ENCODE measurements at places on chromosomes 3 and 15. TPM values are rescaled to one million over a fixed set of nuclear protein-coding genes. Genes with fewer than 3 reads are reported as not detected.
A peak's percentile ranks its signal among the peaks of the same experiment; 100 is the strongest.

SPATA12 gene
- total RNA-seq = not detected

TGM5 gene
- total RNA-seq = not detected

GOLGA6L7 gene
- not detected for total RNA-seq

DNA sequence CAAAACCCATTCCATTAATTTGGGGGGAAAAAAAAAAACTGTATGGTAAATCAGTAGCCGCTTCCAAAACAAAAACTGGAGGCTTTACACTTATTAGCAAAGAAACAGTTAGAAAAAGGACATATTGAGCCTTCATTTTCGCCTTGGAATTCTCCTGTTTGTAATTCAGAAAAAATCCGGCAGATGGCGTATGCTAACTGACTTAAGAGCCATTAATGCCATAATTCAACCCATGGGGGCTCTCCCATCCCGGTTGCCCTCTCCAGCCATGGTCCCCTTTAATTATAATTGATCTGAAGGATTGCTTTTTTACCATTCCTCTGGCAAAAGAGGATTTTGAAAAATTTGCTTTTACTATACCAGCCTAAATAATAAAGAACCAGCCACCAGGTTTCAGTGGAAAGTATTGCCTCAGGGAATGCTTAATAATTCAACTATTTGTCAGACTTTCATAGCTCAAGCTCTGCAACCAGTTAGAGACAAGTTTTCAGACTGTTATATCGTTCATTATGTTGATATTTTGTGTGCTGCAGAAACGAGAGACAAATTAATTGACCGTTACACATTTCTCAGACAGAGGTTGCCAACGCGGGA lies 9.4 kb upstream of the RPL24 start:
- peak; percentile 48 for DNase-seq
- H3K4me3 ChIP-seq = no peak overlapping the region
- no peaks in the 10 kb centered on the region for H3K27me3 ChIP-seq

- no peaks in the 10 kb centered on the region for H3K4me1 ChIP-seq
- no peak overlapping the region for H3K27ac ChIP-seq
- DNase-seq = no peak
- H3K27me3 ChIP-seq = no peaks in the 10 kb centered on the region
- no peak overlapping the region for H3K4me3 ChIP-seq
- H3K36me3 ChIP-seq = peaks cover 5% of the 10 kb centered on the region
Observed at GRCh38 chr3:195095035-195095703, 175.8 kb downstream of the XXYLT1 start.

DNA sequence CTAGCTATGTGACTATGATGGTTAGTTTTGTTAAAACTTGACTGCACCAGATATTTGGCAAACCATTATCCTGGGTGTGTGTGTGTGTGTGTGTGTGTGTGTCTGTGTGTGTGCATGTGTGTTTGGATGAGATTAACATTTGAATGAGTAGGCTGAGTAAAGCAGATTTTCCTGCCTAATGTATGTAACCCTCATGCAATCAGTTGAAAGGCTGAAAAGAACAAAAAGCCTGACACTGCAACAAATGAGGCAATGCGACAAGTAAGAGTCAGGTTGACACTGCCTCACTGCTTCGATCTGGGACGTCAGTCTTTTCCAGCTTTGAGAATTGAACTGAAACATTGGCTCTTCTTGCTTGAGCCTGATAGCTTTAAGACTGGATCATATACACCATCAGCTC lies 643.0 kb downstream of the NAALADL2 start:
- no peaks in the 10 kb centered on the region for H3K27me3 ChIP-seq
- H3K4me3 ChIP-seq = no peak overlapping the region
- no peaks in the 10 kb centered on the region for H3K36me3 ChIP-seq
- no peak overlapping the region for H3K27ac ChIP-seq

DNA sequence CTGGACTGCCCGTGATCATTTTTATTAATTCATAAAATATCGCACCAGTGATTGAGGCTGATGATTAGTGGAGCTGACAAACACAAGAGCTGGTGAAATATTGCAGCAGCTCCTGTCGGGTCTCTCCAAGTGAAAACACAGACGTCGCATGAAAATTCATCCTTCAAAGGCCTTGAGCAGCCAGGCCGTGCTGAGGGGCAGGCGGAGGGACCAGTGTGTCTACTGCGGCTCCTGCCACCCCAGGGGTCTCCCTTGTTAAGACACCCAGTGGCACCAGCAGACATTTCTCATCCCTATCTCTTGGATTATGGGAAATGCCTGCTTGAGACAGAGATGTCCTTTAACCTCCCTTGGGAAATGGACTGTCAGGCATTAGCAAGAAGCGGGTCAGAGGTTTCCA lies 289.4 kb upstream of the TLE3 start:
- no peak overlapping the region for H3K27ac ChIP-seq
- H3K36me3 ChIP-seq = no peaks in the 10 kb centered on the region
- DNase-seq = no peak
- no peaks in the 10 kb centered on the region for H3K27me3 ChIP-seq
- no peak overlapping the region for H3K4me3 ChIP-seq
- no peaks in the 10 kb centered on the region for H3K4me1 ChIP-seq

All from activated CD4-positive, alpha-beta T cell treated with anti-CD3 and anti-CD28 coated beads for 36 hours (primary cell).